ENCODE measurements at places on chromosomes 11 and 22.

DNA sequence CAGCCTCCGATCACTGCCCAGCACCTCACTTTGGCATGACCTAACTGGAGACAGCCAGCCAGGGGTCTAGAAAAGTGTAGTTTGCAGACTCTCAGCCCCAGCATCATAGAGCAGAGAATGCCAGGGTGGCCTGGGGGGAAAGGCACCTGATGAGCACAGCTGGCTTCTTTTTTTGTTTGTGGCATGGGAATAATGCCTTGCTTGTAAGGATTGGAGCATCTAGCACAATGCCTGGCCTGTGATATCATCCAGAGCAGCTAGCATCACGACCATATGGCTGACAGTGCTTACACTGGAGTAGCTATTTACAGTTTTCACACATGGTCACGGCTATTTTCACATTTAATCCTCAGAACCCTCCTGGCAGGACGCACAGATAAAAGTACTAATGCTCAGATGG lies 594.8 kb upstream of the B3GAT1 start:
- peak; percentile 96 for DNase-seq

- no peak for DNase-seq
Observed at GRCh38 chr11:100624346-100624745, 62.7 kb upstream of the ARHGAP42 start.

DNA sequence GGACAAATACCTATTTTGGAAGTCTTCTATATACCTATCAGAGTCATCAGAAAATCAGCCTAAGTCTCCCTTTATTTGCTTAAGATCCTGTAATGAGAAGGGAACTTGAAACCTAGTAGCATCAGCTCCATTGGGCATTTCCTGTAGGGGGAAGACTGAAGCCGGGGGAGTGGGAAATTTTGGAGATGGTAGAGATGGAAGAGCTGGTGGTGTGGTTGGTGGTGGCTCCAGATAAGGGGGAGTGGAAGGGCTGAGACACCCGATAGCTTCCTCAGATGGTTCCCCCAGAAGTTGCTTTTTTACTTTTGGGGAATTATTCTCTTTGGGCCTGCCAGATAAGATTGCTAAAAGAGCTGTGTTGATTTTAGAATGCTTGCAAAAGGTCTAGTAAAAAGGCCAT lies 16.4 kb upstream of the EI24 start:
- DNase-seq: no peak

GRCh38 chr22:47547881-47548650 lies 785.6 kb downstream of the TBC1D22A start:
- DNase-seq: no peak

GRCh38 chr11:63503492-63503891 lies 2.4 kb upstream of the LGALS12 start:
- DNase-seq: no peak

GRCh38 chr22:37763012-37763411 lies 44.7 kb upstream of the GCAT start:
- DNase-seq: no peak

GRCh38 chr22:45757936-45758335 lies 86.3 kb downstream of the ATXN10 start:
- no peak for DNase-seq

- peak; percentile 15 for DNase-seq
Observed at GRCh38 chr11:29282088-29282487, 734.7 kb downstream of the KCNA4 start.

DNA sequence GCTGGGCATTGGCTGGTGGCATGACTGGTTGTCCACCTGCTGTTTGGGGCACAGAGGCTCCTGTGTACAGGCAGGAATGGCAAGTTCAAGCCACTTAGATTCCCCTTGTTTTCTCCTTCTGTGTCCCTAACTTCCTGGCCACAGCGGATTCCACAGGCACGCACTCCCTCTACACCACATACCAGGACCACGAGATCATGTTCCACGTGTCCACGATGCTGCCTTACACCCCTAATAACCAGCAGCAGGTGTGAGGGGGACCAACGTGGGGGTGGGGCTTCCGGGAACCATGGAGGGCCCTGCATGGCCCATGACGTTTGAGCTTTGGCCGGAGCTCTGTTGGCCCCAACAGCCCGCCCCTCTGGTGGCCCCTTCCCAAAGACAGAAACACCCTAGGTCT lies 7.8 kb downstream of the SIPA1 start:
- DNase-seq: no peak

DNA sequence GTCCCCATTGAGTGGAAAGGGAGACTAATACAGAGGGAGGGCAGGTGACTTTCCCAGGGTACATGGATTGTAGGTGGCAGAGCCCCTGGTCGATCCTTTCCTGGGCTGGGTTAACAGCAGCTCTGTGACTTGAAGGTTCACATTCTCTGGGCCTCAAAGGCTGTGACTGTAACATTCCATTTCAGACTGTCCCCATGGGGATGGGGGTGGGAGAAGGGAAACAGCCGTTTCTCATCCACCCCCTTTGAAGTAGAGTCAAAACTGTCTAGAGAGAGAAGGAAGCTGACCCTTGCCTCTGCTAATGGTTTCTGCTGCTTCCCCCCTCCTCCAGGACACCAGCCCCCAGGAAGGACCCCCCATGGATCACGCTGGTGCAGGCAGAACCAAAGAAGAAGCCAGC lies 19.2 kb downstream of the MICALL1 start:
- no peak for DNase-seq

Data from pons (tissue), 1 donor.